ENCODE measurements at places on chromosomes 4 and X.

DNA sequence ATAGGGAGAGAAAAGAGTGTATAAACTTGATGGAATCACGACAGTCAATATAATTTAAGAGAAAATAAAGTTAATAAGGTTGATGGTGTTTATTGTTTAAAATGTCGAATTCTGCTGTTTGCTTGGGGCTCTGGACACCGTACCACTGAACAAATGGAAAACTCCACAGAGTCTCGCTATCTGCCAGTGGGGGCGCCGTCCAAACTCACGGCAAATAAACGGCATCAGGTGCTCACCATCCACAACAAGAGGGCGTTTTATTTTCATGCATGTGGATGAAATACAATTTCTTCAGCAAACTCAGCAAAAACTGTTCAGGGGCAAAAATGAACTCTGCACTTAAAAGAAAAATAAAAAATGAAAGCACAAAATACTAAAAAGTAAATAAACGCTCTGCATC lies 46.6 kb upstream of the FAM47C start:
- no peak for DNase-seq

DNA sequence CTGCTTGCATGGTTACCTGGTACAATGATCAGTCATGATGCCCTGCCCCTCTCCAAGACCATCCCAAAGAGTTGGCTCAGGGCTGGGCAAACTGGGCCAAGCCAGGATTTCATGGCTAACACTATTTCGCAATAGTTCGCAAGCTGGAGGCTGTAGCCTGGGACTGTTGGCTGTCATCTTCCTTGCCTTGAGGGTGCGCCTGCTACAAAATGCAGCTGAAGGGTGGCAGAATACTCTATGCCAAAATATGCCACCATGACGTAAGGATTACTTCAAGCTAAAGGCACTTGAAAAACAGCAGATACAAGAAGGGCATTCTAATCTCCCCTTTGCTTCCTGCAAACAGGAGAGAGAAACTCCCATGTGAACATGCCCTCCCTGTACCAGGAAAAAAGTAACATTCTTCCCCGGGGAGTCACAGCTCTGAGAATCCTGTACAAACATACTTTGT lies 21.0 kb downstream of the SAT1 start:
- peak; percentile 55 for DNase-seq

DNA sequence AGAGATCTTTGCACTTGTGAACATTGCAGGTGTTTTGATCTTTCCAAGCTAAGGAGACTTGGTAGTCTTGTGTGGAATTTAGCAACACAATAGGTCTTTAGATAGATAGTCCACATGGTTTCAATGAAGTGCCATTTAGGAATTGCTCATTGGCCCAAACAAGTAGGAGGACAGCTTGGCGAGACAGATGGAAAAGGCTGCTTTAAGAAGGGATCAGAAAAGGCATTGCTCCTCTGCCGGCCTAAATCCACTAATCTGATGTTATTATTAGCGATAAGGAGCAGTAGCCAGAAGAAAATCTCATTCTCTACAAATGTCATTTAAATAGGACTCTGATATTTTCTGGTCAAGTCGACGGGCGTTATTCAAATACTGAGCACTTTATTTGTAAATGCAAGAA lies 99.7 kb downstream of the AFF2 start:
- DNase-seq: no peak

GRCh38 chr4:55571806-55572205 lies 20.2 kb downstream of the PDCL2 start:
- no peak for DNase-seq

DNA sequence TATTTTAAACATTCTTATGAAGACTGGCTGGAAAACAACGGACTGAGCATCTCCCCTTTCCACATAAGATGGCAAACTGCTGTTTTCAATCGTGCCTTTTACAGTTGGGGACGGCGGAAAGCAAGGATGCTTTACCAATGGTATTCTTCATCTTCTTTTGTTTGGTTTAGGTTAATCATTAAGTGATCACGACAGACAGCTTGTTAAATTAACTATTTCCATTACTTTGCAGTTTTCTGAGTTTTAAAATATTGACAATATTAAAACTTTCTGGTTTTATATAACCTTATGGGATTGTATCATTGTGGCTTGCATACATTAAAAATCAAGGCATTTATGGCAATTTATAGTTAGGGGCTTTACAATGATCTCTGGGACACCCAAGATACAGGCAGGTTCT lies 3.8 kb downstream of the MBTPS2 start:
- DNase-seq: peak; percentile 35

- DNase-seq: no peak
Observed at GRCh38 chr4:185015108-185015507, 3.2 kb upstream of the HELT start.

DNA sequence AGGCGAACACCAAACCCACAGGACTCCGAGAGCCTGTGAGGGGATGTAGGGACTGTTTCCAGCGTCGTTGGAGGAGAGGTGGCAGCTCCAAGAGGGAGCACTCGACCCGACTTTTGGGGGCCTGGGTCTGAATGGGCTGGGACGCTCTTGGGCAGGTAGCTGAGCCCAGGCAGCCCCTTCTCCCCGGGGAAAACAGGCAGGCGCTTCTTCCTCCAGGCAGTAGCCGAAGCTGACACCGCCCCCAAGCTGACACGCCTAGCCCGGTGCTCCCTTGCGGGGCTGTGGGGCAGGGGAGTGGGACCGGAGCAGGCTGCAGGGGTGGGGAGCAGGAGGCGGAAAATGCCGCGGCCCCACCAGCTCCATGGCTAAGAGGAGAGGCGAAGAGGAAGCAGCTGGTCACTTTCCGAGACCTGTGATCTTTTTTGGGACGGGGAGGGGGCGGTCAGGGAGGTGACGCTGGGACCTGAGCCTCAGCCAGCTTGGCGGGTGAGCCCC lies 4.2 kb downstream of the NKX1-1 start:
- DNase-seq: no peak

DNA sequence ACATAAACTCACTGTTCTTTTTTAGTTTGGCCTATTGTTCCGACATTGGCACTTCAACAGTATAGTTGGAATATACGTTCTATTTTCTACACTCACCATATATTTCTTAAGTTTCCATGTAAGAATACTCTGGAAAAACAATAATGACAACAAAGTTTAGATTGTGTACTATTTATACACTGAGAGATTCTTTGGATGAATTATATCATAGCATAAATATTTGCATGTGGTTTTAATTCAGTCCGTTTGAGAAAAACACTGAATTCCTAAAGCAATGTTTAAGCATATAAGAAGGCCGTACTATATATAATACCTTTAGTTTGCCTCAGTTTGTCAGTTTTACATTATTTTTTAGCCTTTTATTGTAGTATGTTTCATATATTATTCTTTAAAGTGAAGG lies 82.4 kb downstream of the RAP1GDS1 start:
- no peak for DNase-seq

DNA sequence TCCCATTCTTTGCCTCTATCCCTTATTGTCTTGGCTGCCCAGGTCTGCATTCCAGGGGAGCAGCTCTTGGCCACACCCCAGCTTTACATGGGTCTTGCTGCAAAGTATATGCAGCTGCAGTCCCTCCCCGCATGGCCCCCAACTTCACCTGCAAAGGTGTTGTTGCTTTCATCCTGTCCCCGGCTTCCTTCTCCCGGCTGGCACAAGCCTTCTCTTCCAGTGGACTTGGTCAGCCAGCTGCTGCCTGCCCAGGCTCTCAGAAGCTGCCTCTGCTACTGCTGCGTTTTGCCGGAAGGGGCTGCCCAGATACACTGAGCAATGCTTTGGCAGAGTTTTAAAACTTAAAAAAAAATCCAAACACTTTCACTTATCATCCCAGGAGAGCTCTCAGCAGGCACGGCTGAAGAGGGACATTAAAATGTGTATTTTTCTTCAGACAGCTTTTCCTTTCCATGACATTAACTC lies 121.2 kb upstream of the PDLIM3 start:
- DNase-seq: no peak

DNA sequence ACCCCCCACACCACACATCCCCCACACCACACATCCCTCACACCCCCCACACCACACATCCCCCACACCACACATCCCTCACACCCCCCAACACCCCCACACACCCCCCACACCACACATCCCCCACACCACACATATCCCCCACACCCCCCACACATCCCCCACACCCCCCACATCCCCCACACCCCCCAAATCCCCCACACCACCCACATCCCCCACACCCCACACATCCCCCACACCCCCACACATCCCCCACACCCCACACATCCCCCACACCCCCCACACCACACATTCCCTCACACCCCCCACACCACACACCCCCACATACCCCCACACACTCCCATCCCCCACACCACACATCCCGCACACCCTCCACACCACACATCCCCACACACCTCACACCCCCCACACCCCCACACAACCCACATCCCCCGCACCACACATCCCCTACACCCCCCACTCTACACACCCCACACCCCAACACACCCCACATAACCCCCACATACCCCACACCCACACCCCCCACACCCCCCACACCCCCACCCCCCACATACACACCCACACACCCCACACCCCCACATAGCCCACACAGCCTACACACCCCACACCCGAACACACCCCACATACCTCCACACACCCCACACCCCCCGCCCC lies 172.9 kb downstream of the DCLK2 start:
- DNase-seq: no peak

DNA sequence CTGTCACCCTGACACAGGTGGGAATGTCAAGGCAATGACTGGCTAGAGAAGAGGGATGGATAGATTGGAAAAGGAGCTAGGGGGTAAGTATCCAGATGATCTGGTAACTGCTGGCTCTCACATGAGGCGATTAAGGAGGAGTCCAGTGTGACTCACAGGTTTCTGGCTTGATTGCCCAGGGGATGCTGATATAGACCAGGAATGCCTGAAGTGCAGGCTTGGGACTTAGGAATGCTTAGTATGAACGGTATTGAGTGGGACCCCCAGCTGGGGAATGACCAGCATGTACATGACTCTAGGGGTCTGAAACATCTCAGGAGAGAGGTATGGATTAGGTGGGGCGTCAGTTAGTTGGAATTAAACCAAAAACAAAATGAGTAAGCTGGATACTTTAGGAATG lies 65.8 kb upstream of the PRPS1 start:
- peak; percentile 22 for DNase-seq

GRCh38 chr4:24105327-24106038 lies 215.6 kb upstream of the PPARGC1A start:
- no peak for DNase-seq

GRCh38 chrX:110120025-110120424 lies 117.1 kb downstream of the TMEM164 start:
- no peak for DNase-seq

- peak; percentile 6 for DNase-seq
Observed at GRCh38 chr4:10403633-10404445, 53.4 kb downstream of the ZNF518B start.

GRCh38 chrX:17549107-17549651 lies 174.2 kb downstream of the NHS start:
- DNase-seq: no peak

DNA sequence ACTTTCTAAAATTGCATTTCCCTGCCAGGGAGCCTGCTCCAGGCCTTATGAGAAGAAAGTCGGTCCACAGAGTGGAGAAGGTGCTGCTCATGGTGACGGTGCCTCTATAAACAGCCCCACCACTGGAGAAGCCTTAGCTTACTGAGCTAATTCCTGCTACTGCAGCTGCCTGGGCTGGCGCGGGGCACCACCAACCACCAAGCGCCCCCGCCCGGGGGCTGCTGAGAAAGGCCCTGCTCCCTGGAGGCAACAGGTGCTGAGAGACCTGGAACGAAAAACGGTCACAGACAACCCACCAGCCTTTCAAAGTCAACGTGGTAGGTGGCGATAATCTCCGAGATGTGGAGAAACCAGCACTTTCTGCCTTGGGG lies 2.9 kb downstream of the HCFC1 start:
- DNase-seq: no peak

DNA sequence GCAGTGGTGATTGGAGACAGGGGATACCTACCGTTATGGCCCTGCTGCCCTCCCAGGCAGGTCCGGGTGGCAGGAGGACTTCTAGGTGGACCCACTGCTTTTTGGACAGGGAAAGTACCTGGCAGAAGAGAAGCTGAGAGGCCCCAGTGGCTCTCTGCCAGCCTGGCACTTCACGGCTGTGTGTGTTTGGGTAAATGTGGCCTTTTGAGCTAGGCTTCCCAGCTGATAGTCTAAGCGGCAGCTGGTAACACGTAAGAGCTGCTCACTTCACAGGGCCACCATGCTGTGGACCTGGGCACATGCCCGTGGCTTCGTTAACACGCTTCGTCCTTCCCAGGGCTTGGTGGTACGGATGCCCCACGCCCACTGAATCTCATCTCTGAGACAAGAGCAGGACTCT lies 92.0 kb upstream of the CLCN4 start:
- DNase-seq: no peak

GRCh38 chr4:111979921-111980320 lies 165.3 kb upstream of the FAM241A start:
- DNase-seq: no peak

GRCh38 chr4:61425315-61425714 lies 225.2 kb downstream of the ADGRL3 start:
- DNase-seq: no peak

GRCh38 chr4:189514209-189514608 lies 426.5 kb upstream of the FRG1 start:
- no peak for DNase-seq

- no peak for DNase-seq
Observed at GRCh38 chrX:142043196-142043595, 139.5 kb downstream of the MAGEC1 start.

DNA sequence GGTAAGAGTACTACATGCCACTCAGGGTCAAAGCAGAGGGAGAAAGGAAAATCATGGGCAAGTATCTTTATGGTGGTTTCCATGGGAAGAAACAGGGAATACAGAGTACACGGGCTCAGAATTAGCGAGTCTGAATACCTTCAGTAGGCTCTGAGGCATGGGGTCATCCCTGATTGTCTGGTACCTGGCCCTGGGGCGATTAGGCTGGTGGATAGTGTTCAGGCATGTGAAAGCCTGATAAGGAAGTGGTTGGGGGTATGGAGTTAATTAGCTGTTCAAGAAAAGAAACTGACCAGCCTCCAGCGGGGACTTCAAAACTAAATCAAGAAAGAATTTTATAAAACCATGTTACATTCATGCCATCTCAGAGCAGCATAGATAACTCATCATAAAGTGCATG lies 518.8 kb downstream of the RAB28 start:
- DNase-seq: no peak

- DNase-seq: no peak
Observed at GRCh38 chr4:183399616-183400015, 44.8 kb upstream of the CDKN2AIP start.

DNA sequence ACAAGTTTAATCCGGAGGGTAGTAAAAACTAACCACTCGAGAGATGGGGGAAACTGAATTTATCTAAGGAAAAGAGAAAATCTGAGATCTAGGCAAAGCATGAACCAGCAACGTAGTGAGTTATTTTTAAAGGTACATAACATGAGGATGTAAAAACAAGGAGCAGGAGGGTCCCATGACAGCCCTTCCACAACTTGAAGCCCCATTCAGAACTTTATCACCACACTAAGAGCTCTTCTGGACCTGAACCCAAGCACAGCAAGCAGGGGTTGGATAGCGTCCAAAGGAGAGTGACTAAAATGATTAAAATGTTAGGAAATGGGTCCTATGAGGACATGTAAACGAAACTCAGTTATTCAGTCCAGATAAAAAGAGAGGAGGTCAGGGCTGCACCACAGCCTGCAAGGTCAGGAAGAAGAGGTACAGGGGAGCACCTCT lies 16.2 kb downstream of the SH3RF1 start:
- DNase-seq: peak; percentile 55

Measured in Caki2 (cell line).